ENCODE measurements at places on chromosomes 3 and 15.

GRCh38 chr15:69313432-69314000, 14.8 kb downstream of the PAQR5 start:
- DNase-seq = no peak

DNA sequence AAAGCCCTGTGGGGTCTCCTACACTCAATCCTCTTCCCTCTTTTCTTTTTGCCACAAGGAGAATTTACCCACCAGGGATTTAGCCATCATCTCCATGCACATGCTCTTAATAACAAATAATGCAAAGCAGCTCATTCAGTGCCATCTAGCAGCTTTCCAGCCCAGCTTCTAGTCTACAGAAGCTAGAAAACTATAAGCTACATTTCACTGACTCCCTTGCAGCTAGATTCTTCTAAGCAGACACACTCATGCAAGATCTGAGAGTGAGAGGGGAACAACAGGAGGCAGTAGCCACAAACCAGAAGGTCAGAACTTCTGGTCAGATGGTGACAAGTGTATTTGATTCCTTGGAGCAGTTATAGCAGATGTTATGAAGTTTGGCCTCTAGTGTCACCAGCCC, 25.5 kb downstream of the OSBPL10 start:
- no peak for DNase-seq

DNA sequence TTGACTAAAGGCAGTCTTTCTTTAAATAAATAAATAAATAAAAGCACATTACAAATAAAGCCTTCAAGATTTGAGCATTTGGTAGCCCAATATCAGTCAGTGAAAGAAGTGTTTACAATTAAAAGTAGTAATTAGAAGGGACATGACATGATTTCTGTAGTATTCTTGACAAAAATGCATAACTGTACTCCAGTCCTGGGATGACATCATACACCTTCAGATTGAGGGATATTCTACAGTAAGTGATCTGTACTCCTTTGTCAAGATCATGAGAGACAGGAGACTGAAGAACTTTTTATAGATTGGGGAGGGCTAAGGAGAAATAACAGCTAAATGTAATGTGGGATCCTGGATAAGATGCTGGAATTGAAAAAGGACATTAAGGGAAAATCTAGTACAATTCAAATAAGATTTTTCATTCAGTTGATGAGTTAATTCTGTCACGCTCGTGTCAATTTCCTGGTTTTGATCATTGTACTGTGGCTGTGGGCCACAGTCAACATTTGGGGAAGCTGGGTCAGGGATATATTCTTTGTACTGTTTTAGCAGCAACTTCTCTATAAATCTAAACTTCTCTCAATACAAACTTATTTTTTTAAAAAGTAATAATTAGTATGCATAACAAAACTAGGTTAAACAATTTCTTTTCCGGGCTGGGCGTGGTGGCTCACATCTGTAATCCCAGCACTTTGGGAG, 314.8 kb downstream of the PTPRG start:
- no peak for DNase-seq

DNA sequence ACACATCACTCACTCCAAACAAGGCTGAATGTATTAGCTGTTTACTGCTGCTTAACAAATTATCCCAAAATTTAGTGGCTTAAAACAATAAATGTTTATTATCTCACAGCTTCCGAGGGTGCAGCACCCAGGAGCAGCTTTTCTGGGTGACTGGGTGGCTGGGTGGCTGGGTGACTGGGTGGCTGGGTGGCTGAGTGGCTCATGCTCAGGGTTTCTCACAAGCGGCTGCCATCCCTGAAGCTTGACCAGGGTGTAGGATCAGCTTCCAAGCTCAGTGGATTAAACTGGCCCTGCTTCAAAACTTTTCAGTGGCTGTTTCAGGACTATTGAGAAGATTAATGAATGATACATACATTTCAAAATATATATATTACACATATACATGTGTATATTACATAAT, 2.3 kb upstream of the CYP11A1 start:
- DNase-seq = no peak

- no peak for DNase-seq
Measured at GRCh38 chr15:63905558-63906265, 72.0 kb upstream of the HERC1 start.

DNA sequence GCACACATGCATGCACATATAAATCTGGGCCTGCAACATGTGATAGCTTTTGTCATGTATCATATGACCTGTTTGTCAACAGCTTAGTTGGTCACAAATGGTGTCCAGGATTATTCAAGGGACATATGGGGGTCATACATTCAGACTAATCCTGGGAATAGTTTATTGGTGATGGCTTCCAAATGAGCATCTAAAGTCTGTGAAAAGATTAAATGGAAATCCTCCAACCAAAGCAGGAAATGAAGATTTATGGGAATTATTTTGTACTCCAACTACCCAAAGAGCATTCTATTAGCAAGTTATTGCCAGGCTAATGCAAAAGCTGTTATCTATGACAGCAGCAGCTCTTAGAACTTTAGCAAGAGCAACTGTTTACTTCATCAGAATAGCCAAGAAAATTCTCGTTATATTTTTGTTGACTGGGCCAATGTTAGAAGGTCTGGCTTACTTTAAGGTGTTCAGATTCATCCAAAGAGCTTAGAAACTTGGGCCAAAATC, 7.1 kb downstream of the FSTL1 start:
- DNase-seq = no peak

DNA sequence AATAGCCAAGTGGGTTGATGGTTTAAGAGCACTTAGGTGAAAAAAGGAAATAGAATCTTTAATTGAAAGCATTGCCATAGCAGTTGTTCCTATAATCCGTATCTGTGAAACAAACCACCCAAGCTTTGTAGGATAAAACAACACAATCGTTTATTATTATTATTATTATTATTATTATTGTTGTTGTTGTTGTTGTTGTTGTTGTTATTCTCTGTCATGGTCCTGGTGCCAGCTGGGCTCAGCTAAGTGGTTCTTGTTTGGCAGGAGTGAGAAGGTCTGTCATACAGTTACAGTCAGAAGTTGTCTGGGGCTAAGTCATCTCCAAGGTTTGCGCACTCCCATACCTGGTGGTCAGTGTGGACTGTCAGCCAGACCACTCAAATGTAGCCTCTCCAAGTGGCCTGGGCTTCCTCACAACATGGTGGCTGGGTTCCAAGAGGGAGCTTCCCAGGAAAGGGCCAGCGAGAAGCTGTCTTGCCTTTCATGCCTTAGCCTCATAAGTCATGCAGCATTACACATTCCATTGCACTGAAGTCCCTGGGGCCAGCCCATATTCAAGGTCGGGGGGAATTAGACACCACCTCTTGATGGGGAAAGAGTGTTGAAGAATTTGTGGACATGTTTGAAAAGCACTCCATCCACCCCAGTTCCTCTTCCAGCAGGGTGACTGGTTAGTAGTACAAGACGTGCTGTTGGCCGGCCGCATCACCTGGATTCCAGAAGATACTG, 54.3 kb upstream of the FGD5 start:
- no peak for DNase-seq

- no peak for DNase-seq
Measured at GRCh38 chr3:52433328-52433995, 11.4 kb downstream of the SEMA3G start.

- no peak for DNase-seq
Measured at GRCh38 chr3:29339016-29339833, 58.4 kb downstream of the RBMS3 start.

- peak; percentile 7 for DNase-seq
Measured at GRCh38 chr15:91021516-91022074, 799 bp downstream of the VPS33B start.
